ENCODE measurements at places on chromosomes 3 and 15.

GRCh38 chr15:51969728-51970127, 1.9 kb downstream of the LEO1 start:
- H3K27ac ChIP-seq = no peak overlapping the region
- no peak for DNase-seq
- H3K4me1 ChIP-seq = peaks cover 26% of the 10 kb centered on the region
- no peaks in the 10 kb centered on the region for H3K27me3 ChIP-seq
- H3K4me3 ChIP-seq = peak overlapping the region; percentile 97
- peaks cover 27% of the 10 kb centered on the region for H3K36me3 ChIP-seq

- peak overlapping the region; percentile 72 for H3K4me3 ChIP-seq
- H3K4me1 ChIP-seq = peaks cover 38% of the 10 kb centered on the region
- H3K36me3 ChIP-seq = peaks cover 17% of the 10 kb centered on the region
- H3K27ac ChIP-seq = peak overlapping the region; percentile 56
Observed at GRCh38 chr3:188339410-188340295, 185.7 kb downstream of the LPP start.

DNA sequence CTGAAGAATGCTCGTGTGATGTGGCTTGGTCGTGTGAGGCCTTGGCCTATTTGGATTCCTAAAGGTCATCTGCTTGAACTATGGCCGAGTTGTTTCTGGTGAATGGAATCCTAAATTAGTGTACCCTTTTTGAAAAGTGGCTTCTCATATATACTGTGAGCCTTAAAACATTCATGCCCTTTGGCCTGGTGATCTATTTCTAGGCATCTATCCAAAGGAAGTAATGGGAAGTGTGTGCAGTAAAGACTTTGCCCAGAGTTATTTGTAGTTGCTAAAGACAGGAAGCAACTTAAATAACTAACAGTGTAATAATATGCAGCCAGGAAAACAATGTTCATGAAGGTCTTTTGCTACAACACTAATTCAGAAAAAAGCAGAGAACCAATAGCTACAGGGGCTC, 3.0 kb downstream of the DGKG start:
- no peak overlapping the region for H3K27ac ChIP-seq
- peaks cover 37% of the 10 kb centered on the region for H3K27me3 ChIP-seq
- no peak for DNase-seq
- H3K36me3 ChIP-seq = no peaks in the 10 kb centered on the region

DNA sequence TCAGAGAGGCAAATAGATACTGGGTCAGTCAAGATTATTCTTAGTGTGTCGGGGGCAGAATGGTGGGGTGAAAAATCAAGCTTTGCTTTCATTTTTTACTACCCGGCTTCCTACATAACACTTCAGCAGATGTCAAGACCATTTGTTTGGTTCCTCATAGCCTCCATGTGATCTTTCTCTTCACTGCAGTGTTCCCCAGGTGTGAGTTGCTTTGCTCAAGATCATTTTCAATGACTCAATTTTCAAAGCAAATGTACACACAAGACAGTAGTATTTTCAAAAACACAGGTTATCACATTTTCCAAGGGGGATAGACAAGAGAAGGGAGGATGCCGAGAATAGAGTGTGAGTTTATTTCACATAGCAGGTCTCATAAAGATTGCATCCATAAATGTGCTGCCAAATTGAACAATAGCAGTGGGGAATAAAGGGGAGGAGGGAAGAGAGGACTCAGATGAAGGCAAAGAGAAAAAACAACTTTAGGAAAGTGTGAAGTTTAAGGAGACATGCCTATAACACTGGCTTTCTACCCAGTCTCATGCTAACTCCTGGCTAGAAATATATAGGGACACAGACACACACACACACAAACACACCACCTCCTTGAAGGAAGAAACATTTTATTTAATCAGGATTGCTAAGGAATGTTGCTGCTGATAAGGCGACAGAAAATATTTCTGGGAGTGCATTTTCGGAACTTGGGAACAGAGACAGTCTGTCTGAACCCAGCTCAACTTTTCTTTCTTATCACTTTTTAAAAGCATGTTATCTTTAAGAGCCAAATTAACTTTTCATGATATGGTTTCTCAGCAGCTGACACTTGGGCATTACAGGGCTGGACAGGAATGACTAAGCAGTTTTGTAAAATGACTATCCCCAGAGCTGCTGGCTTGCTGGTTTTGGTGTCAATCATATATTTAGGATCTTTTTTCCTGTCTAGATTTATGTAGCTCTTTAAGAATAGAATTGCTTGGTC, 402.4 kb downstream of the RBMS3 start:
- no peak for DNase-seq
- no peaks in the 10 kb centered on the region for H3K27me3 ChIP-seq
- H3K27ac ChIP-seq = no peak overlapping the region
- no peak overlapping the region for H3K4me3 ChIP-seq

DNA sequence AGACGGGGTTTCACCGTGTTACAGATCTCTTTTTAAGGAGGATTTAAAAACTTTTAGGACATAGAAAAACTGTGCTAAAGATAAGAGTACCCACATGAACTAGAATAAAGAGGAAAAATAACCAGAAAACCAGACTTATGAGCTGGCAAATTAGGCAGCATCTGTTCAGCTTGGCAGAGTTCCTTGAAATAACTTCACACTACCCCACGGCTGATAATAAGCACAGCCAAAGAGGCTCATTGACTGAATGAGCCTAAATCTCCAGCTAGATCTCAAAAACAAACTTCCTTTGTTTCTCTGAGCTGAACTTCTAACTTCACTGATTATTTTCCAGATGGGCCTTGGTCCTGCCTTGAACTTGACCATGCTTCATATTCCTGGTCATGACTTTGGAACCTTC, 26.7 kb upstream of the PIK3R4 start:
- no peak overlapping the region for H3K27ac ChIP-seq
- no peak overlapping the region for H3K4me3 ChIP-seq
- DNase-seq = no peak
- H3K27me3 ChIP-seq = peaks cover 19% of the 10 kb centered on the region
- no peaks in the 10 kb centered on the region for H3K4me1 ChIP-seq
- H3K36me3 ChIP-seq = no peaks in the 10 kb centered on the region

DNA sequence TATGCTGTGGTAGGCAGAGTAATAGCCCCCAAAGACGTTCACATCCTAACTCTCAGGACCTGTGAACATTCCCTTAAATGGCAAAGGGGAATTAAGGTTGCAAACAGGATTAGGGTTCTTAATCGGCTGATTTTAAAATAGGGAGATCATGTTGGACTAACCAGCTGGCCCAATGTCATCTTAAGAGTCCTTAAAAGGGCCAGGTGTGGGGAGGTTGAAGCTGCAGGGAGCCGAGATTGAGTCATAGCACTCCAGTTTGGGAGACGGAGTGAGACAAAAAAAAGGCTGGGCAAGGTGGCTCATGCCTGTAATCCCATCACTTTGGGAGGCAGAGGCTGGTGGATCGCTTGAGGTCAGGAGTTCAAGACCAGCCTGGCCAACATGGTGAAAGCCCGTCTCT, 1.6 kb upstream of the FLNB start:
- no peak overlapping the region for H3K27ac ChIP-seq
- H3K4me1 ChIP-seq = peaks cover 14% of the 10 kb centered on the region
- no peak overlapping the region for H3K4me3 ChIP-seq
- no peaks in the 10 kb centered on the region for H3K36me3 ChIP-seq
- H3K27me3 ChIP-seq = no peaks in the 10 kb centered on the region

DNA sequence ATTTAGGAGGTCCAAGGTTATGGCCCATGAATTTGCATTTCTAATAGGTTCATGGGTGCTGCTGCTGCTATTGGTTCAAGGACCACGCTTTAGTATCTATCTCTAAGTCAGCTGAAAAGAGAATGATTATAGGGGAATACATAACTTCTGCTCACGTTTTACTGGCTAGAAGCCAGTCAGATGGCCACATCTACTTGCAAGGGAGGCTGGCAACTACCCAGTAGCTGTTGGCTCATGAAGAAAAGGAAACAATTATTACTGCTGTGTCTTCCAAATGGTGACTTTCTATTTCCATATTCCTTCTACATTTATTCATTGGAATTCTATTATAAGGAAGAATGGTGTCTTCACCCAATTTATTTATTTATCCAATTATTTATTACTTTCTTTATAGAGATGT, 54.2 kb downstream of the SLC25A36 start:
- no peak for DNase-seq
- no peak overlapping the region for H3K4me3 ChIP-seq
- H3K36me3 ChIP-seq = peaks cover 8% of the 10 kb centered on the region

All from natural killer cell treated with Interleukin-12 subunit alpha and Interleukin-12 subunit beta and Interleukin-15 and Interleukin-18, amount 100 ng/mL, for 72 hours (primary cell).